ENCODE measurements at places on chromosomes 3 and 15.

DNA sequence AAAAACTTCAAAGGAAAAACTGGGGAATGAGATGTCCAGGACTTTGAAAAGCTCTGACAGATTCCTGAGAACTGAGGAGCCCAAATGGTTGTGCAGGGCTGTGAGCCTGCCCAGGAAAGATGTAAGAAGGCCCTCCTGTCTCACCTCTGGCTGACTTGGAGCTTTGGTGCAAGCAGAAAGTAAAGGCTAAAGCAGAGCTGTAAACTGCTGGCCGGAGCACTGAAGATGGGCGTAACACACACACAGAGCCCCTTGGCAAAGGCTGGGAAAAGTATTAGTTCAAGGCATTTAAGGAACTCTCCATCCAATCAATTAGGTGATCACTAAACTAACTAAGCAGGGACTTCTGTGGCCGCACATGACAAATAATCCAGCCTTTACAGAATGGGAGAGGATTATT, 144.1 kb upstream of the HACD2 start:
- no peak for DNase-seq

DNA sequence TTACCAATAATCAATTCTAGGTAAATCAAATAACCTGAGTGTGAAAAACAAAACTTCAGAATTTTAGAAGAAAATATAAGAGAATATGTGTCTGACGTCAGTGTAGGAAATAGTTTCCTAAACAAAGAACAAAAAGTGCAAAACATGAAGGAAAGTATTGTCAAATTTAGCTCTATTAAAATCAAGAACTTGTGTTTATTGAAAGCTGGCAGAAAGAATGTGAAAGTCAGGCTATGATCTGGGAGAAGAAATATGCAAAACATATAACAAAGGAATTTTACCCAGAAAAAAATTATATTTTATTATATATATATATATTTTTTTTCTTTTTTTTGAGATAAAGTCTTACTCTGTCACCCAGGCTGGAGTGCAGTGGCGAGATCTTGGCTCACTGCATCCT, 129.1 kb upstream of the ANKRD28 start:
- DNase-seq, result no peak

DNA sequence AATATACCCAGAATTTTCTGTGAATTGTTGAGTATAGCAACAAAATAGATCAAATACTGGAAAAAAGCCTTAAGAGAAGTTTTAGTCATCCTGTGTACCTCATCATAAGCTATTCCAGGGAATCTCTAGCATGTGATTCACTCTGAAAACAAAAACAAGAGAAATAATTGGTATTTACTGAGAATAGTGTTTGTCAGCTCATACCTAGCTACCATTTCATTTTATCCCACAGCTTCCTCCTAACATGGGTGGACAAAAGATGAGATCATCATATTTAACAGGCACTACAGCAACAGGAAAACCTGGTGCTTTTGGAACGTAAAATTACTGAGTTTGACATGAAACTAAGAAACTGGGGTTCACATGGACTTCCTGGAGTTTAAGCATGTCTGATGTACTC, 753.5 kb upstream of the NECTIN3 start:
- no peak for DNase-seq

DNA sequence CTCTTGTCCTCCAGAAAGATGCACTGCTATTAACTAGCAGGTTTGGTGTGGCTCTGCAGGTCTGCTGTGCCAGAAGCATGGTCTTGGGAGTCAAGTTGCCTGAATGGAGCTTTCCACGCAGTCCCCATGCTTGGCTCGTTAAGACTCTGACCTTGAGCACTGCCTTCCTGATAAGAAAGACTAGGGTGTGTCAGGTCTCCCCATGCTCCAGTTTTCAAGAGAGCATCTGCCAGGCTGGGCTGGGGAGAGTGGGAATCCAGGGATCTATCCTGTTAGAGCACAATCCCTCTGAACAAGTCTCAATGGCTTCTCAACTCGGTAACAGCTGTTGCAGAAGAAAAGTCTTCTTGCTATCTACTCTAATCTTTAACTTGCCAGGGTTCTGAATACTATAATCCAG, 98.2 kb downstream of the TJP1 start:
- no peak for DNase-seq

GRCh38 chr3:37466660-37467359, 292.4 kb upstream of the LRRFIP2 start:
- no peak for DNase-seq

DNA sequence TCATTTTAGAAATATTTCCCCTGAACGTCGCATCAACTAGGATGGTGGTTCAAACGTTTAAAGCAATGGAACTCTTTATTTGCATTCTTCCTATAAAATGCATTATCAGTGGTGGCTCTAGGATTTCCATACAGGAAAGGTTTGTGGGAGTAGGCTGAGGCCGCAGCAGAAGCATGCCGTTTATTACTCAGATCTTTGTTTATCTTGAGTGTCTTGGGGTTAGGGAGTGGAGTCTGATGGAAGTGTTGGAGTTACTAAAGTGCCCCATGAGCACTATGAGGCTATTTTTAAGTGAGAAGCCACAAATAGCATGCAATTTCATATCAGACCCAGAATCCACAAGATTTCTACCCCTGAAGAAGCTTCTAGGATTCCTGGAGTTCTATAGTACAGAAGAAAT, 26.2 kb downstream of the ATOSA start:
- no peak for DNase-seq

Data from T47D (cell line).